ENCODE measurements at places on chromosomes 1 and 21.

- no peak for DNase-seq
These were observed 6.4 kb upstream of the PCBP3 start for GRCh38 chr21:45636951-45637646.

DNA sequence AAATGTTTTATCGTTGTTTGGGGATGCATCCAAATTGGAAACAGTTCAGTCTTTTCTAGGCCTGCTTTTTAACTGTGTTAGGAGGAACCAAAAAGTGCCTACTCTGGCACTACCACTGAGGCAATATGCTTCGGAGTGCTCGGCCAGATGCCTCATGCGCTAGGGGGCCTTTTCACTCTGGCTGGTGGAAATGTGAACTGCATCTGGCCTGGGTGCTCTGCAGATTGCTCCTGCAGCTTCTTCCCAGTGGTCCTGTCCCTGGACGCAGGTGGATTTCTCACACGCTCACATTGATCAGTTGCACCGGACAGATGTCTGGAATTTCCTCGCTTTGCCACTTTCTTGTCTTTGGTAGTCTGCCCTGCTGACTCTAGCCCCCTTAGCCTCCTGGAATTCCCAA lies 330.2 kb upstream of the FMN2 start:
- no peak for DNase-seq

DNA sequence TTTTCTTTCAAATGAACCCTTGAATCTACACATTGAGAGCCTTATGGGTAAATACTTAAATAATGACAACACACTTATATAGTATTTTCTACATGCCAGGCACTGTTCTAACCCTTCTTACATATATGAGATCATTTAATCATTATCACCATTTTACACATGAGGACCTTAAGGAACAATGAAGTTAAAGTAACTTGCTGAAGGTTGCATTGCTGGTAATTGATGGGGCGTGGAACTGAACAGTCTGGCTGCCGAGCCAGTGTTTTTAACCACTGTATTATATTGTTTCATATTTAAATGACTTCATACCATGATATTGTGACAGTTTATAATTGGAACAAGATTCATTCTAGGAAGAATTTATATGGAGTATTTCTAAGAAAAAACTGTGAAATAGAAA lies 111.9 kb upstream of the TENT5C start:
- DNase-seq = no peak

- peak; percentile 75 for DNase-seq
These were observed 14.2 kb upstream of the CASQ2 start for GRCh38 chr1:115782571-115783281.

- no peak for DNase-seq
These were observed 369.4 kb downstream of the TBX15 start for GRCh38 chr1:118618618-118619340.

DNA sequence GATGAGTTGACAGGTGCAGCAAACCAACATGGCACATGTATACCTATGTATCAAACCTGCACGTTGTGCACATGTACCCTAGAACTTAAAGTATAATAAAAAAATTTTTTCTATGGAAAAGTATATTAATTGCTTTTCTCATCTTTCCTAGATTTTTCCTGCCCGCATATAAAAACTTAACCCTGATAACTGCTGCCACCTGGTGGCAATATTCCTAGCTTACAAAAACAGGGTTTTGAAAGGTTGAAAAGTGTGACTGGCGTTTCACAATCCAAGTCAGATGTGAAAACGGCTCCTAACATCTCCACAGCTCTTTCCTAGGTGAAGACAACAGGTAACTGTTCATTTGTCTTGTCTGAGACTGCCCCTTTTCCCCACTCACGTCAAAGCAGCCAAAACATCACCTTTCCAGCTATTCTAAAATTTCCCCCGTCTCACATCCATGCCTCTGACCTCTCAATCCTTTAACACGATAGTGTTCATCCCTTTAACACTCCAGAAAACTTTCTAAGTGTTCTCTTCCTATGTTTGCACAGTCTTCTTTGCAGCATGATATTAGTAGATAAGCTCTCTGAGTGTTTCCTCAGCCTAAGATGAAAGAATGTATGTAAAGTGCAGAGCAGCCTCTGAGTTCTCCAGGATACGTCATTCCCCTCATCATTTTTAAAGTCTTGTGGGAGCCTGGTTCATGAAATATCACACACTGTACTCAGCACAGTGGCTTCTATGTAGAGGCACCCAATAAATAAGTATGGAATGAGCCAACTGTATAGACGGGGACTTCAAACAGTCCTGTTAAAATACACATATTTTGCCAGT lies 27.5 kb downstream of the OVGP1 start:
- DNase-seq = peak; percentile 4

- DNase-seq = no peak
These were observed 90.7 kb downstream of the VPS13D start for GRCh38 chr1:12320486-12320885.

DNA sequence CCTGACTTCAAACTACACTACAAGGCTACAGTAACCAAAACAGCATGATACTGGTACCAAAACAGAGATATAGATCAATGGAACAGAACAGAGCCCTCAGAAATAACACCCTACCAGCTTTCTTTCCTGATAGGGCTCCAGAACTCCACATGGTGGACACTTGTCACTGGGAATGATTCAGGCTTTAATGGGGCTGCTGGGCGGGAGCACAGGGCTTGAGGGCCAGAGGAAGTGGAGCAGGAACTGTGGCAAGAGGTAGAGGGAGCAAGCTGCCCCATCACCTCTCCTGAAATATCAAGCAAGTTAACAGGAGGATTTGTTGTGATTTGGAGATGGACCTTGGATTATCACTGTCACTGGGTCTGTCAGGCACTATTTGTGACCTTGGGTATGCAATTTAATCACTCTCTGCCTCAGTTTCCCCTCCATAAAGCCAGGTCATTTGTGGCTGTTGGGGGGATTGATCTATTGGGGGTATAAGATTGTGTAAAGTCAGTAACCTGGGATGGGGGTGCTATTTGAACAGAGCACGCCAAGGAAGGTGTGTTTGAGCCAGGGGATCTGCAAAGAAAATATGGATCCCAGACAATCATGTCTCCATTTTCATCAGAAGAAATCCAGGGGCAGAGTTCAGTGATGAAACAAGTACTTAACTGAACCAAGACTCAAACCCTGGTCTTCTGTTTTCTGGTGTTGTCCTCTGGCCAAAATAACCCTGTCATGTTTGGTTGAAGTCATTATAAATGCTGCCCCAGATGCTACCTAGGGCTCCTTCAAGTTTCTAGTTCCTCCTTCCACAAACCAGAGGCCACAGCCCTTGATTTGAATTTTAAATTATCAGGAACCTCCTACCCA lies 25.2 kb downstream of the ETS2 start:
- DNase-seq = no peak

- no peak for DNase-seq
These were observed 682.4 kb upstream of the TPTE start for GRCh38 chr21:9838738-9839642.

DNA sequence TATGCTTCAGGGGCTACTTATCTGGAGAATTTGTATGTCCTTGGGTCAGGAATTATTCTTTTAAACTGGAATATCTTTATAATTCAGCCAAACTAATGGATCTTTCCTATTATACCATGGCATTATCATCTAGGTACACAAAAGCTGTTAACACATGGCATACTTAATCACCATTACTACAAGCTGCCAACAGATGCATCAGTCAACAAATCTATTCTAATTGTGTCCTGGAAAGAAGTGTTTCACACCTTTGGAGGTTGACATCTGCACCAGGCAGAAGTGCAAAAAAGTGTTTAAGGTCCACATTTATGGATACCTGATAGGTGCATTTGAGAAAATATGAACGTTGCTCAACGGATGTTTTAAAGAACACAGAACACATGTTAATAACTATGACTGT lies 470.2 kb upstream of the ADGRL2 start:
- DNase-seq = no peak

- DNase-seq = no peak
These were observed 44.3 kb upstream of the CCDC27 start for GRCh38 chr1:3707939-3708328.

GRCh38 chr1:225485226-225485625 lies 57.4 kb upstream of the LBR start:
- no peak for DNase-seq

DNA sequence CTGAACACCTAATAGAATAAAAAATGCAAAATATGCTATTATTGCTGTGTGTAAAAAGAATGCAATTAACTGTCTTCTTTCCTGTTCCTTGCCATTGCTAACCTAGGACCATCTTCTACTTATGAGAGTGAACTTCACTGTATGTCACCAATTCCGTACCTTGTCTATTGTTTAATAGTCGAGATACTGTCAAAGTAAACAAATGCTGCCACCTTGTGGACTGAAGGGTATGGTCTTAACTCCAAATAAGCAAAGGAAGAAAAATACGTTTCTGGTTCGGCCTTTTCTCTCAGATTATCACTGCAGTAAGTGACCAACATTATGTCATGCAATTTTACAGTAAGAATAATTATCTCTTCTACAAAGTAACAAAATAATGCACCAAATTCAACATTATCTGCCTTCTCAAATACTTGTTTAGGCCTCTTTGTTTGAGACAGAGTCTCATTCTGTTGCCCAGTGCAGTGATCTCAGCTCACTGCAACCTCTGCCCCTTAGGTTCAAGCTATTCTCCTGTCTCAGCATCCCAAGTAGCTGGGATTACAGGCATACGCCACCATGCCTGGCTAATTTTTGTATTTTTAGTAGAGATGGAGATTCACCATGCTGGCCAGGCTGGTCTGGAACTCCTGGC lies 133.4 kb downstream of the COP1 start:
- DNase-seq = peak; percentile 49

GRCh38 chr1:166859597-166859996 lies 16.5 kb downstream of the TADA1 start:
- no peak for DNase-seq

DNA sequence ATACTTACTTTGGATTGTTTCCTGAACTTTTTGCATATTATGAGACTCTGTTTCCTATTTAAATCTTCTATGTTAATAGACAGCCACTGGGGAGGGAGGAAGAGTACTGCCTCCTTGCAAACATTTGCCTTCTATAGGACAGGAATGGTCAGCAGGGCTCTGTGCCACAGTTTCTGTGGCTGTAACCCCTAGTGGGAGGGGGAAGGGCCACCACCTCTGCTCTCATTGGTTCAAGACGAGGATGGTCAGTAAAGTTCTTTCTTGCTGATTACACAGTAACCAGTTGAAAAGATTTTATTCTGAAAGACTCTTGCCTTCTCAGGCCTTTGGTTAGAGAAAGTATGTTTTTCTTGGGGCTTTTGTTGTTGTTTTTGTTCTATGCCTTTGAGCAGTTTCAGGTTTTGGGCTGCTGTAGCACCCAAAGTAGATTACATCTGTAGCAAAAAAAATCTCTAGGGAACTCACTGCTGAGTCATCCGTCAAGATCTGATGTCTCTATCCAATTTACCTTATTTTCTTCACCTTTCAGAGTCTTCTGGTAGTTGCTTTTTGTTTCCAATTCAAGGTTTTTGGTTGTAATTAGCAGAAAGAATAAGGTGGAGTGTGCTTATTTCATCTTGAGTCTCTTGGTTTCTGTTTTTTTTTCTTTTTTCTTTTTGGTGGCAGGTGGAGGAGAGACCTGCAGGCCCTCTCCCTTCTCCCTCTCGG lies 23.1 kb downstream of the SLC35A3 start:
- DNase-seq = no peak

- DNase-seq = no peak
These were observed 43.9 kb downstream of the NOS1AP start for GRCh38 chr1:162113419-162113818.

- peak; percentile 90 for DNase-seq
These were observed 16.0 kb downstream of the PSRC1 start for GRCh38 chr1:109266965-109267364.

- no peak for DNase-seq
These were observed 56.5 kb upstream of the DNAH14 start for GRCh38 chr1:224872832-224873433.

- DNase-seq = peak; percentile 95
These were observed 80.3 kb downstream of the DIRAS3 start for GRCh38 chr1:67970088-67970487.

- DNase-seq = no peak
These were observed 522 bp downstream of the TEX35 start for GRCh38 chr1:178513278-178513983.

- DNase-seq = no peak
These were observed 10.9 kb downstream of the S100PBP start for GRCh38 chr1:32828341-32828740.

DNA sequence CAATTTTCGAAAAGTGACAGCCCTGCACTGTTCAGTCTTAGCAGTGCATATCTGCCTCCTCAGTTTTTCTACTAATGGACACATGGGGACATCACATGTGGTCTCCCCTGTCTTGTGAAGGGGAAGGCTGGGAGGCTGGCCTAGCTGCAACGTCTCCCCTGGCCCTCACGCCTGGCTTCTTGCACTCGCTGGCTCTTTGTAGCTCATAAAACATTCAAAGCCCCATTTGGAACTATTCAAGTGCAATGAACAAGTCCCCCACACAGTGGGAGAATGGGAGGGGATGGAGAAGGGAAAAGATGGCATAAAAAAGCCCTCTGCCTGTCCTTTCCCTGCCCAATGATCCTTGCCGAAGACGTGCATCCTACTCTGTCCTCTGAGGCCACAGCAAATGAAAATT lies 73.6 kb downstream of the PGBD5 start:
- DNase-seq = no peak

DNA sequence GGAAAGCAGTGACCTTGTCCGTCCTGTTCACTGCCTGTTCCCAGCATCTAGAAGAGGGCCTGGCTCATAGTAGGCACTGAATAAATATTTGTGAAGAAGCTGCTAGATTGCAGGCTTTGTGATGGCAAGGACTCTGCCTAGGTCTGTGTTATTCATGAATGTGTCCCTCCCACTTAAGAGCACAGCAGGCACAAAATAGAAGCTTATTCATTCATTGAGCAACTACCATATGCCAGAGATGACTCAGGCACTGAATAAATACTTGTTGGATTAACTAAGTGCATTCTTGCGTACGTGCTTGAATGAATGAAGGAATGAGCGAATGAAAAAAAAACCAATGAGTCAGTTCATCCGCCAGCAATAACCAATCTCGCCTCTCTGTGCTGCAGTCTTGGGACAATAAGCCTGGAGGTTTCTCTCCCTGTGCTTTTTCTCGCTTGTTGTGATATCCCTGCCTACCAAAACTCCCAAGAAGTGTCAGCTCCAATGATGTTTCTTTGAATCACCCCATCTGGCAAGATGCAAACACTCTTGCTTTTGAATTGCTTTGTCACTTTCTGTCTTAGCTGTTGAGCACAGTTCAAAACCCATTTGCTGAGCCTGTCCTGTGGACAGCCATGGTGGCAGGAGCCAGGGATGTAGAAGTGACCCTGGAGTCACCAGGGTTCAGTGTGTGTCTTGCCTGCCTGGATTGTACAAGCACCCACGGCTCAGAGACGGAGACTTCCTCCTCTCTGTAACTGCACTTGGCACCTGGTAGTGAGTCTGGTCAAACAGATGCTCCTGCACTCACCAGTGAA lies 143.9 kb downstream of the KAZN start:
- DNase-seq = peak; percentile 99

GRCh38 chr1:47445823-47446550 lies 8.1 kb downstream of the FOXD2 start:
- no peak for DNase-seq

Data from astrocyte (in vitro differentiated cells and primary cell).